ENCODE measurements at places on chromosomes 7 and 10.

DNA sequence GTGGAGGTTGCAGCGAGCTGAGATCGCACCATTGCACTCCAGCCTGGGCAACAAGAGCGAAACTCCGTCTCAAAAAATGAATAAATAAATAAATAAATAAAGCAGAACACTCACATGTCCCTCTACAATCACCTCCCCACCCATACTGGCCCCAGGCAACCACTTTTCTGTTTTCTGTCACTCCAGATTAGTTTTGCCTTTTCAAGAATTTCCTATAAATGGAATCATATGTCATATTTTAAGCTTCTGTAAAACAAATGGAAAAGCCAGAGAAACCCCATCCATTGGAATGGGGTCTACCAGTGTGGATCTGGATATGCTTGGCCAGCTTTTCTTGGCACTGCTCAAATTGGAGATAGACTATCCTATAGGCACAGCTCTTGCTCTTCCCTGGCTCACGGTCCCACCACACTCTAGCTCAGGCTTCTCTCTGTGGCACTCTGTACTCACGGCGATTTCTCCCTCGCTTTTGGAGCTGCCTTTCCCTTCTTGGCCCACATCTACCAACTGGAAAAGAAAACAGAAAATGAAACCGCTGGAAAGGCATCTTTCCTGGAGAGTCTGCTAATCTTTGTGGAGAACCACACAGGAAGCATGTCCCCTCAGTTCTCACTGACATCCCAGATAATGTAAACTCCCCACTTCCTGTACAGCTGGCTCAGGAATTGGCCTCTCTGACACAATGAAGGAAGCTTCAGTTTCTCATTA, 210.1 kb downstream of the JCAD start:
- no peak for DNase-seq

DNA sequence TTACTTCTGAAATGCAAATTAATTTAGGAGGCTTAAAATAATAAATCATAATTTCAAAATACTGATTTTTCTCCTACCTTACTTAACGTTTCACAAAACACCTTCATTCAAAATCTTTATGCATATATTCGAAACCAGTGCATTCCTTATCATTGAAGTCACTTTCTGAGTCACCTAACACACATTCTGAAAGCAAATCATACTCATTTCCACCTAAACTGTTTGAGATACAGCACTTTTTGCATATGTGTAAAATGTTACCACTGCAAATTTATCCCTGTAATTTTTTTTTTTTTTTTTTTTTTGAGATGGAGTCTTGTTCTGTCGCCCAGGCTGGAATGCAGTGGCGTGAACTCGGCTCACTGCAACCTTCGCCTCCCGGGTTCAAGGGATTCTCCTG, 15.7 kb downstream of the PPP3CB start:
- no peak for DNase-seq

GRCh38 chr7:125118444-125118843, 188.8 kb upstream of the POT1 start:
- DNase-seq, result no peak

DNA sequence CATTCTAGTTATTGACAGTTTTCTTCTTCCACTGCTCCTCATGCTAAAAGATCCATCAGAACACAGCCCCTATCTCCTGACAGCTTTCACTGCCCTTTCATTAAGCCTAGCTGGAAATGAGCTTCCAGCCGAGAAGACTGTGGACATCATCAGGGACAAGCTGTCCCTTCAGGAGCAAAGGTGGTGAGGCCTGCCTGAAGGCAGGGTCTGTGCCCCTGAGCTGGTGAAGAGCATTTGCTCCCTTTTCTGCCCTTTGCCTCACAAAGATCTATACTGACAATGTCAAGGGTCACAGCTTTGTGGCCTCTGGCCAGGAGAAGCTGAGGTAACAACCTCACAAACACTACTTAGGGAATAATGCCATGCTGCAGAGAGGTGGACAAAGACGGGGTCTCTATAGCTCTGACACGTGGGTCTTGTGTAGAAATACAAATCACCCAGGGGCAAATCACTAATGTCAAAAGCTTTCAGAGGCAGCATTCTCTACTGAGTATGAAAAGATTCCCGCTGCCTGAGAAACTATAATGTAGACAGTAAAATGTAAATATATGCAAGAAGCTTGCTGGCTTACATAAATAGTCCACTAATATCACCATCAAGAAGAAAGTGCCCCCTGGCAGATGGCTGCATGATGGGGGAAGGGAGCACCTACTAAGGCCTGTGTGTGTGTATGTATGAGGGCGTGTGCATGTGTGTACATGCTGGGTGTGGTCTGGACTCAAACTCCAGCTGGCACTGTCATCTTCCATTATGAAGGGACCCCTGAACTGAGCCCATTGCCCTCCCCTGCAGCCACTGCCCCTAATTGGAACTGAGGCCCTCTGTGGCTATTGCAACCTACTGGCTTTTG, 55.8 kb downstream of the HBP1 start:
- DNase-seq, result no peak

- DNase-seq, result no peak
Observed at GRCh38 chr7:113010377-113010776, 76.2 kb downstream of the GPR85 start.

GRCh38 chr10:24428410-24428782, 219.5 kb downstream of the KIAA1217 start:
- no peak for DNase-seq

GRCh38 chr10:122259075-122259466, 12.0 kb upstream of the BTBD16 start:
- no peak for DNase-seq

DNA sequence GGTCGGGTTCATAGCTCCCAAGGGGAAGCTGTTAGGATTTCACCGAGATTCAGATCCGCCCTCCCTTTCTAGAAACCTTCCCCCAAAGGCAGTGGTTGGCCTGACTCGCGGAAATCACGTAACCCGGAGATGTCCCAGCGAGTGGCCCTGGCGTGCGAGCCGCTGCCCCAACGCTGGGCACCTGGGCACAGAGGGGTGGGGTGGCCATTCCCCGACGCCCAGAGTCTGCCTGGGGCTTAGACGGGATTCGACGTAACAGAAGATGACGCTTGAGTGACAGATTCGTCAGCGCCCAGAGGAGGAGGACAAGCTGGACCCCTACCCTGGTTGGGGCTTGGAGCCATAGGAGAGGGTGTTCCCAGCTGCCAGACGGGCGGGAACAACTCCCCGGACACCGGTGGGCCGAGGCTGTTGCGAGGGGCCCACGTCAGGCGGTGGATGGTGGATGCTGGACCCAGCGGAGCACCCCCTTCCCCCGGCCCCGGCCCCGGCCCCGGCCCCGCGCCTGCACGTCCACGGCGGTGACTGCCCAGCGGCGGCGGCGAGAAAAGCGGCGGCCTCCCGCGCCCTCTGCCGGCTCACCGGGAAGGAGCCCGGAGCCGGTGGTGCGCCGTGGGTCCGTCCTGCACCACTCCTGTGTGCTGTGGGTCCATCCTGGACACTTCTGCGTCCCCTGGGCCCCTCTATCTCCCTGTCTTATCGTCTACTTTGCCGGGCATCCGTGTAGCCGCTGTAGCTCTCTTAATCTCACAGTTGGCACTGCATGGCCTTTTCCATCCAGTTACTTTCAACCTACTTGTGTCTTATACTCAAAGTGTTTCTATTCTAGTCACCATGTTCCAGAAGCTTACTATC, 35.4 kb upstream of the KNDC1 start:
- no peak for DNase-seq

DNA sequence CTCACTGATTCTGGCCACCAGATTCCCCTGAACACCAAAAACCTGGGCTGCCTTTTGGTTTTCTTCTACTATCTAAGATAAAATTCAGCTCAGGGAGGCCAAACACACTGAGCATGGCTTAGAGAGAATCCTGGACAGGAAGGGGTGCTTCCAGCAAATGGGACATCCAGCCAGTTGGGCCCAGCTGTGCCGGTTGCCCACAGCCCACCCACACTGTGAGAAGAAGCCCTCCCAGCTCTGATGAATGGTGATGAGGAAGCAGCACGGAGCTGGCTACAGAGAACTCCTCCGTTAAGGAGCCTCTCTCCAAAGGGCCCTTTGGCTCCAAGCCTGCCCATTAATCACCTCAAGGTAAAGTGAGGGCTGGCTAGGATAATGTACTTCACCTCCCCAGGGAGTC, 15.9 kb downstream of the LRRC18 start:
- no peak for DNase-seq

DNA sequence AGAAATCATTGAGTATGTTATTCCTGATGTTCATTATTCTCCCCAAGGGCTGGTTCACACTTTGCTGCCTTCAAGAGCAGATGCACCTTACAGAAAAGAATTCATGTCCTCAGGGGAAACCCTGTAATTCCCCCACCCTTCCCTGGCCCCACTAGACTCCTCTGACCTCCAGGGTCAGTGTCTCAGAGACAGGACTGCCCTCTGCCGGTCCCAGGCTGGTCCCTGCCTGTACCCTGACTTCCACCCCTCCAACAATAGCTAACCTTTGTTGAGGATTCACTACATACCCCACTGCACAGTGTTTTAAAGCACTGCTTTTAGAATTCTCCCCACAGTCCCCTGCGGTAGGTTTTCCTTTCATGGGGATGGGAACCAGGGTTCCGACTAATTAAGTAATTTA, 4.4 kb upstream of the SEPHS1 start:
- no peak for DNase-seq

GRCh38 chr7:3730276-3730675, 429.2 kb downstream of the SDK1 start:
- DNase-seq, result no peak

- no peak for DNase-seq
Observed at GRCh38 chr7:51827631-51828030, 511.0 kb upstream of the COBL start.

GRCh38 chr10:84525120-84525806, 196.9 kb downstream of the CCSER2 start:
- no peak for DNase-seq

GRCh38 chr7:117825132-117825531, 48.1 kb downstream of the CTTNBP2 start:
- DNase-seq, result no peak

GRCh38 chr10:828191-828590, 103.3 kb downstream of the LARP4B start:
- no peak for DNase-seq

- DNase-seq, result no peak
Observed at GRCh38 chr7:70557338-70557737, 574.6 kb upstream of the GALNT17 start.

DNA sequence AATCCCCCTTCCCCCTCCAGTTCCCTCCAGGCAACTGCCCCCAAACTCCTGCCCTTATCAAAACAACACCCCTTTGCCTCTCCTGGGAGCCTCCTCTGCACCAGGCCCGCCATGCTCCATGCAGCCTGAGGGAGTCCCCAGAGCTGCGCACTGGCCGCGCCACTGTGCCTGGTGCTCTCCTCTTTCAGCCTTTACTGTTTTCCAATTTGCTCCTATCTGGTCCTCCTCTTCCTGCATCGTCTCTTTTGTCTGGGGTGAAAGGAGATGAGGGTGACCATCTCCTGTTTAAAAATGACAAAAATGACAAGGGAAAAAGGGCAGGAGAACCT, 165.8 kb upstream of the ADCY1 start:
- no peak for DNase-seq

DNA sequence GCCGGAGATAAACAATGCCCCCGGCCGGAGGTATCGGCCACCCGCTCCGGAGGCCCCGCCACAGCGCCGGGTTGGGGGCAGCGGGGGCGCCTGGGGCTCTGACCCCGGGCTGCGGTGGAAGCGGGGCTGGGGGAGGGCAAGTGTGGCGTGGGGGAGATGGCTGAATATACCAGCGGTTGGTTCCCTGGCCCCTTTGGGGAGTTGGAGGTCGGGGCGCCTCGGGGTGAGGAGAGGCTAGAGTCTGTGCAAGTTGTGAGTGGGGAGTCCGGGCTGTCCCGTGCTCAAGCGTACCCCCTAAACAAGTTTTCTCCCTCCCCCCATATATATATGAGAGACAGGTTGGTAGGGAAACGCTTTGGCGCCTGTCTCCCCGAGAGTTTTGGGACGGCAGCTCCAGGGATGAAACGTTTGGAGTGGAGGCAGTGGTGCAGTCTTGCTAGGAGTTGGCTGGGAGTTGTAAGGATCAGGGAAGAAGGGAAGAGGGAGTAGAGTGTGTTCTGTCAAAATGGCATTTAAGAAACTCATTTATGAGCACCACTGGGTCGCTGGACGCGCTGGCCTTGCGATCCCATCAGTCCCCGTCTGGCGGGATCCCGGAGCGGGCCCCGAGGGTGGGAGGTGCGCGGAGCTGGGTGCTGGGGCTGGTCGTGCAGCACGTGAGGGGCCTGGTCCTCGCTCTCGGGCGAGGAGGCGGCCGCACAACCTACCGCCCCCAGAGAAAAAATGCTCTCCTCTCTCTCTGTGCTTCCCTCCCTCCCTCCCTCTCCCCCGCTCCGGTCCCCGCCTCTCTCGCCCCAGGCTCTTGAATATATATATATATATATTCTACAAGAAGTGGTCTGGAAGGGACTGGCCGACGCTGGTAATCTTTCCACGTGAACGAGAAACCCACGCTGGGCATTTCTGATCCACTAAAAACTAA, 1.1 kb downstream of the TET1 start:
- no peak for DNase-seq

DNA sequence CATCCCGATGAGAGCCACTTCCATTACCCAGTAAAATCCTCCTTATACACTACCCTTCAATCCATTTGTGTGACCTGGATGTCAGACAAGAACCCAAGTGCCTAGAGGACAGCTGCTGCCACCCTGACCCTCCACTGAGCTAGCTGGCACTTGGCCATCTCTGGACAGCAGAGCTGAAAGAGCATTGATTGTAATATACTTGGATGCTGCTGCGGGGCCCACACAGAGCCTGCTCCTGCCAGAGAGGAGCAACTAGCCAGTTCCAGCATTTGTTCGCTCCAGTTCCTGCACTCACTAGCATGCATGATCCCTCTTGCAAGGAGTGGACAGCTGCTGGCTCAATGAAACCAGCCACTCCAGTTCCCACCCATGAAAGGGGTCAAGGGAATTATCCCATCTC, 8.4 kb upstream of the TMEM254 start:
- no peak for DNase-seq

DNA sequence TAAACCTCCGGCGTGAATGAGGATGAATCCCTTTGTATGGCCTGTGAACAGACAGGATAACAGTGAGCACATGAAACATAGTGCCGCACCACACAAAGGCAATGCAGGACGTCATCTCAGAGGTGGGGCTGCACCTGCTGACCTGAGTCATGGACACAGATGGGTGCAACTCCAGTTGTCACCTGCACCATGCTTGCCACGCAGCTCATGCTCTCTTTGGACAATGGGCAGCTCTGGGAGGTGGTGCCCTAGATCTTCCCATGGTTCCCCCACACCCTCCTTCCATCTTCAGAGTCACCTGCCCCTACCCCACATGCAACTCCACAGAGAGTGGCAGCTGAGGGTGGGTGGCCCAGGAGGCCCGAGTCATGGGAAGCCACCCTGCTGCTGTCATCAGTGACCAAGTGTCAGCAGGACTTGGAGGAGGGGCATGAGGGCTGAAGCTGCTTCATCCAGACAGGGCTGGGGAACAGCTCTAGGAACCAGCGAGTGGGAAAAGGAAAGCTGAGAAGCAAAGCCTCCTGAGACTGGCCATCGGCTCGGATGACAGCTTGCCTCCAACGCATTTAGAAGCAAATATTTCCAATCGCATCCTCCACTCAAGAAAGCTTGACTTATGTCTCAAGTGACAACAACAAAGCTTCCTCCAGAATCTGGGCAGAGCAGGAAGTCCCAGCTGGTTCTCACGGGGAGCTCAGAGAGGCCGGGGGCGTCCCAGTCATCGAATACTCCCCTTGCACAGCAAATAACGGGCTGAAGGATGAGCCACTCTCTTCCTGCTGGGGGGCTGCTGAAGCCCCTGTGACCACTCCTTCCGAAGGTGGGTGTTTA, 27.1 kb downstream of the VIPR2 start:
- no peak for DNase-seq

- no peak for DNase-seq
Observed at GRCh38 chr10:10598297-10598696, 419.4 kb upstream of the CELF2 start.

GRCh38 chr10:115417585-115418265, 324.6 kb downstream of the ATRNL1 start:
- DNase-seq, result no peak
